Left ventricle myocardium inferior (tissue), 1 donor: ENCODE measurements at places on chromosomes 12 and 14. TPM values are rescaled to one million over a fixed set of nuclear protein-coding genes. Genes with fewer than 3 reads are reported as not detected.
A peak's percentile ranks its signal among the peaks of the same experiment; 100 is the strongest.

GRCh38 chr14:34741840-34742239 is 27.4 kb upstream of the CFL2 start:
- no peak for DNase-seq

INSM2 gene
- not detected for total RNA-seq

DNA sequence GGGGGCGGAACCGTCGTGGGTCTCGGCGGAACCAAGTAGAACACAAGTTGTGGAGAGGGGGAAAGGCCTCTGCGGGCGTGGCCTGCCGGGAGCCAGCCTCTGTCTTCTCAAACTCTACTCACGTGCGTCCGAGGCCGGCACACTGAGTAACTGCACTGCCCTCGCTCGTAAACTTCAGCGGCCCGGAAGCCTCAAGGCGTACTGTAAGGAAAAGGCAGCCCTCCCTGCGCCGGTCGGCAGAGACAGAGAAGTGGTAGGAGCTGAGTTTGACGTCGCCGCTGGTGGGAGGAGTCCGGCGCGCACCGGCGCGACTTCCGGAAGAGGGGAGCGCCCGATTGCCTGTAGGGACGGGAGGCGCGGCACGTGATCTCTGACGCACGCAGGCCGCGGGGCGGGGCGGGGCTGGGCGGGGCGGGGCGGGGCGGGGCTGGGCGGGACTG is at the start of gene FBXO33:
TSS of gene FBXO33 (minus strand) at position 255 of the 440 bp plus-strand sequence. CDS start 271 bp downstream, outside the sequence.
- peak; percentile 97 for DNase-seq

- no peak for DNase-seq
These were observed 376 bp downstream of the GDF3 start for GRCh38 chr12:7695237-7695560.

DNA sequence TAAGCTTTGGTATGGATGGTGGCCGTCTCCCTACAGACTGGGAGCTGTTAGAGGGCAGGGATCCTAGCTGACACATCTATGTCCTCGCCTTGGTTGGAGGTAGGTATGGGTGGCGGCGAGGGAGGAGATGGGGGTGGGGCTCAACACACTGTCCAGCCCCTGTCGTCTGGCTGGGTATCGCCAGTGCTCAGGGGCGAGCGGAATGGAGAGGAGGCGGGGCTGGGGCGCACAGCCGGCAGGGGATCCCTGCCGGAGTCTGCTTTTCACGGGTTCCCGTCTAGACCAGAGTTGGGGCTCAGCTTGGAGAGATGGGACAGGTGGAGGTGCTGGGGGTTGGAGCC is 16.1 kb downstream of the TAMALIN start:
- no peak for DNase-seq

DNA sequence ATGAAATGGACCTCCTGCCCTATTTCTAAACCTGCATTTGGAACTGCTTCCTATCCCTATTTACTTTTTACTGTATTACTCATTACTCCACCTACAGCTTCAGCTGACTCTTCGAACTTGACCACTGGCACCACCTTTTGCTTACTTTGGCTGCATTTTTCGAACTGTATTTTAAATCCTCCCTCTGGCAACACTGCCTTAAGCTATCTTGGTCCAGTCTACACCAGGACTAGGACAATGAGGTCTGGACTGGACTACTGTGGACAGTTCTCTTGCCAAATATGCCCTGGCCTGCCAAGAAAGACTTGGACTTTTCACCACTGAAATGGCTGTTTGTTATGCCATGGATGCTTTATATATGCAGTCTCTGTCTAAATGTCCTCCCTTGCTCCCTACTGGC is 328.1 kb downstream of the BTG1 start:
- DNase-seq = no peak

ART4 gene
- total RNA-seq = 5.0 TPM
